ENCODE measurements at places on chromosomes 2 and 18.

- no peak for DNase-seq
These were observed 232.5 kb downstream of the TDRD15 start for GRCh38 chr2:21356086-21356856.

DNA sequence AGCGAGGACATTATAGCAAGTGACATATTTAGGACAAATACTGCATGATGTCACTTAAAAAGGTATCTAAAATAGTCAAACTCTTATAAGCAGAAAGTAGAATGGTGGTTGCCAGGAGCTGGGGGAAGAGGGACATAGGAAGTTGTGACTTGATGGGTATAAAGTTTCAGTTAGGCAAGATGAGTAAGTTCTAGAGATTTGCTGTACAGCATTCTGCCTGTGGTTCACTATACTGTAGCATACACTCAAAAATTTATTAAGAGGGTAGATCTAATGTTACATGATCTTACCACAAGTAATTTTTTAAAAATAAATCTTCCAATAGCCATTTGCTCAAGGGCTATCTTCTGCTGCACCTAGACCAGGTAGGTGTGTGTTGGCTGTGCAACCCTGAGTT is 78.1 kb upstream of the NPAS2 start:
- DNase-seq: no peak

GRCh38 chr18:56672391-56672790 is 21.2 kb downstream of the WDR7 start:
- DNase-seq: no peak

DNA sequence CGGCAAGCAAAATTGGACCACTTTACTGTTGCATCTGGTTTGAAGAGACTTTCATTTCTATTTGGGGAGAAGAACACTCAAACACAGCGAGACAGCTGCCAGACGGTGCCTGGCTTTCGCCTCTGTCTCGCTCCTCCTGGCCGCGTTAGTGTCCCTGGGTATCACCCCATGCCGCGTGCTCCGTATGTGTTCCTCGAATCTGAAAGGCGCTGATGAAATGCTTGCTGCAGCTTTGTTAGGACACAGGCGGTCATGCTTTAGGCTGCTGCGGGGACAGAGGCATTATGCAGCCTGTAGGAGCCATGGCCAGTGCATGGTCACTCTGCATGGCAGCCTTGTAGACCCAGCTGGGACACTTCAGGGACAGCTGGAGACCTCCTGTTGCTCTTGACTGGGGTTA is 53.9 kb downstream of the LDLRAD4 start:
- no peak for DNase-seq

DNA sequence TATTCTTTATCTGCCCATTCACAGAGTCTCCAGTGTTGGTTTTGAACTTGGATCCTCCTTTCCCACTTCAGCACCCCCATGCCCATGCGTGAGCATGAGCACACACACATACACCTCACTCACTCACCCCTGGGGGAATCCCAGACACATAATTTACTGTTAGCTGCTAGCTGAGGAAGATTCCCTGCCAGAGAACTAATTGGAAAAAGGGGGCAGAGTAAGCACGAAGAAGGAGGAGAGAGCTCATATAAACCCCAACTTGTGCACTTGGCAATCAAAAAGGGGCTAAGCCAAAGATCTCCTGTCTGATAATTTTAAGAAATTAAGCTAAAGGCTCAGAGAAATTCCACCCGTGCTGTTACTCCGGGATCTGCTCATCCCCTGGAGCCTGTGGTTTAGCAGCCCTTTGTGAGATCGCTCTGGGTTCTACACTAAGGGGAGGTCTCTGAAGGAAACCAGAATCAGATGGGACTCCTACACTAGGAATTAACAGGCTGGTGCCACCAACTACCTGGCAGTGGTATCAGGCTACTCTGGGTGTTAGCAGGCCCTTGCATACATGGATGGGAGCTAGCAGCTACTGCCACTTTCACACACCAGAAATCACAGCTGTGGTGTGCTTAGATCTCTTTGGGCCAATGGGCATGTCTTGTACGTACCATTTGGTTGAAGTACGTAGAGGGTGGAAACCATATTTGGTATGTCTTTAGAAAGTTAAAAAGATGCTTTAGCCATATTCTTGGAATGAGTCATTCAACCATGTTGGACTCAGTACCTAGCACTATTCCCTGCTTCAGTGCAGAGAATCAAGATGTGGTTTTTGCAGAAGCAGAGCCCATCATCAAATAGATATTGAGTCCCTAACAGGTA is 95.6 kb upstream of the SLC14A2 start:
- no peak for DNase-seq

Measured in HFF-Myc (cell line).